Stimulated activated CD8-positive, alpha-beta memory T cell treated with anti-CD3 and anti-CD28 coated beads, Interleukin-15, amount 100 ng/mL, for 1 hour (primary cell): ENCODE measurements at places on chromosomes 7 and 10.

GRCh38 chr7:2530071-2530987 is 10.8 kb downstream of the LFNG start:
- no peak for DNase-seq

GRCh38 chr7:18520450-18521235 is 25.1 kb downstream of the HDAC9 start:
- DNase-seq = no peak

- no peak for DNase-seq
Measured at GRCh38 chr10:3278771-3279170, 106.2 kb upstream of the PITRM1 start.

DNA sequence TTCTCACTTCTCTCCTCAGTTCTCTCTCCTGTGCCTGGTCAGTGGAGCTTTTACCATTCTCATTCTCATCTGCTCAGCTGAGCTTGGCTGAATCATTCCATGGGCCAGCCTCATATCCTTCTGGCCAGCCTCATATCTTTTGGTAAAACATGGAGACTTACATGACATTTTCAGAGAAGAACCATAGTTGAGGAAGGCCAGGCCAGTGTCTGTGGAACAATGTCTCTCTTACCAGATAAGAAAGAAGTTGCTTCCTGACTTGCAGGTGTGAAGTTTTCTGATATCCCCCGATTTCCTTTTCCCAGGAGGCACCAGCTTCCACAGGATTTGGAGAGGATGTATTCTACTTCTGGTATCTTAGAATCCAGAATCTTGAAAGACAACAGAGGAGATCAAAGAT is 24.7 kb downstream of the ST7 start:
- DNase-seq = no peak

DNA sequence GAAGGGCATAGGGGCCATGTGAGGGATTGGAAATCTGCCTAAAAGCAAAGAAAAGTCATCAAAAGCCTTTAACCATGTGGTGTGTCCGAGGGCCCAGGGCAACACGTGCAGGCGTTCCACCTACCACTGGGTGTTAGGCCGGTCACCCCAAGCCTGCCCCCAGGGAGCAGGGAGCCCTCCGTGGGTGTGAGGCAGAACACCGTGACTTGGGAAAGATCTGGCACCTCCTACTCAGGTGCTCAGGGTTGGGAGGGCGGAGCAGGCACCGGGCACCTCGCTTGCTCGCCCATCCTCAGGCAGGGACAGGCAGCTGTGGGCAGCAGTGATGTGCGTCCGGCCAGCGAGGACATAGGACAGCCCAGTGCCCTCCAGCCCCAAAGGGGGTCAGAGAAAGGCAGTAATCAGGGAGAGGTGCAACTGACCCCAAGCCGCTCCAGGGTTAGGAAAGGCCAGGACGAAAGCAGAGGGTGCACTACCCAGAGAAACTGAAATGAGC is 80.7 kb upstream of the CHST15 start:
- DNase-seq = no peak

- no peak for DNase-seq
Measured at GRCh38 chr7:45890902-45891461, 2.7 kb downstream of the IGFBP1 start.

DNA sequence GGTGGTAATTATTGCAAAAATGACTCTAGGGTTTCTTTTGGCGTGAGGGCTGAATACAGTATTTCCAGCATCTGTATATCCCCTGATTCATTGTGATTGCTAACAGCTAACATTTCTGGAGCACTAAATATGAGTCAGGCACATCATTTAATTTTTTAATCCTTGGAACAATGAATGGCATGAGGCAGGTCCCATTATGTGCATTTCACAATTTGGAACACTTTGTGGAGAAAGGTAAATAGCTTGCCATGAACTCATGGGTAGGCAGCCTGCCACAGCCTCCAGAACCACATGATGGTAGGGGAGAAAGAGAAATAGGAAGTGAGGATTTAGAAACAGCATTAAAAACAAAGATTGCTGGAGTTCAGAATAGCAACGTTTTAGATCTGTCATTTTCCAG is 1.7 kb downstream of the NPTX2 start:
- no peak for DNase-seq
